ENCODE measurements at places on chromosomes 3 and 15.

- DNase-seq = no peak
Measured at GRCh38 chr3:59535791-59536221, 486.0 kb upstream of the CFAP20DC start.

GRCh38 chr3:37279856-37280255 is 105.5 kb upstream of the LRRFIP2 start:
- no peak for DNase-seq

DNA sequence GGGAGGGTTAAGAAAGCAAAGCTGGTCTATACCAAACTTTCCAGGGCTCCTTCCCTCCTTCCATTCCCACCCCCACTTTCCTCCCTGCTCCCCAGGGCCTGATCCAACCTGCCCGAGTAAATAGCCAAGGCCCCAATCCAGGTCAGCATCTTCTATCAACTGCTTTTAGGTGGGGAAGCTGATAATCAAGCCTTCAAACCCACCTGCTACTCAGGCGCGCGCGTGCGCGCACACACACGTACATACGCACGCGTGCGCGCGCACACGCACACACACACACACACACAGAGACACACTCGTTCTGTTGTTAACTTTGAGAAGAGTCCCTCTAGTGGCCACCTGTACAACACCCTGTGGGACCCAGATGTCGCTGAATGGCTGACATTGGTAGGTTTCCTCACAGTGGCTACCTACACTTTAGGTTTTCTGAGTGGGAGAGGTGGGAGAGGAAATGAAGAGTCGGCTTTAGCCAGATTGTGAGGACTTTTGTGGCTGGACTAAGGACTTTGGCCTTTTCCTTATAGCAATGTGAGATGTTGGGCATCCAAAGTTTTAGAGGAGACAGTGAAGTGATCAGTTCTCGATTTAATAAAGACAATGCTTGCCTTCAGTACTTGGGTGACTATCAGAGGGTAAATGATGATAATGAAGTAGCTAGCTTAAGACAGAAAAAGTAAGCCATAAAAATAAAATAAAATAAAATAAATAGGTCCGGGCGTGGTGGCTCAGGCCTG is 179.9 kb upstream of the C2CD4B start:
- DNase-seq = peak; percentile 30

DNA sequence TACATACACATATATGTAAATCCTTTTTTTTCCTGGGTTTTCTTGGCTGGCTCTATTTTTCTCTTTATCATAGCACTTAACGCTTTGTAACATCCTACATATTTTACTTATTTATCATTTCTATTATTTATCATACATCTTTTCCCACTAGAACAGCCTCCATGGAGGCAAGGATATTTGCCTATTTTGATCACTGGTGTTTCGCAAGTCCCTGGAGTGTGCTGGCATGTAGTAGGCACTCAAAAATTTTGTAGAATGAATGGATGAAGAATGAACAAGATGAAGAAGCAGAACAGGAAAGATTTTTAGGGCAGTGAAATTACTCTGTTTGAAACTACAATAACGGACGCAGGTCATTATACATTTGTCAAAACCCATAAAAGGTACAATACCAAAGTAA is 83.0 kb upstream of the PTX3 start:
- no peak for DNase-seq

DNA sequence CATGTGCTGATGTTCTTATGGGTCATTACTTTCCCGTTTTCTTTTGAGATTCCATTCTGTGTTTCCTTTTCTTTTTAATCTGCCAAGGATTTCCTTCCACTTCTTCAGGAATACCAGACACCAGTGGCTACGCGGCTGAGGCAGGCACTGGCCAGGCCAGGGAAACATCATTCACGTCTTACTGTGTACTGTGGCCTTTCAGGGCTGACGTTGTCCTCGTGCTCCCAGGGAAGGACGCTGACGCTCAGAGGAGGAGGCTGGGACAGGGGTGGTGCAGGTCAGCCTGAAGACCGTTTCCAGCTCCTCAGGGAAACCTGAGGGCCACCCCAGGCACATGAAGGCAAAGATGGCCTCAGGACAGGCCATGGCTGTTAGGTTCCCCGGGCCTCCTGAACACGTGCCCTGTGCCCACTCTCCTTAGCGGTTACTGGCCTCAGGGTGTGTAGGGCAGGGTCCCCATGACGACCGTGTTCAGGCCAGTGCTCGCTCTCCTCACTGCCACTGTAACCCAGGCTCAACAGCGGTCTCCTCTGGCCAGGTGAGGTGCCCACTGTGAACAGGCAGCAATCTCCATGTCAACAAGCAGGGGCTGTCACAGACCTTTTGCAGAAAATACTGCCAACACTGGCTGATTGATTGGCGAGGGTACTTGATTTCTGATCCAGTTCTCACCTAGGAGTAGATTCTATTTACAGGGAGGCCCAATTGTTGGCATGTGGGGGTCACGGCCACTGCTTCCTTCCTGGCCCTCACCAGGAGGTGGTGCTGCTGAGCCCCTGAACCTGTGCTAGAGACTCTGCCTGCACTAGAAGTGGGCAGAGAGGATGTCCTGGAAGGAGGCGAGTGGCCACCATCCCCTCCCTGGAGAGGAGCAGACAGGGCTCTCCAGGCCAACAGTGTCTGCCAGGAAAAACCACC is 169.5 kb downstream of the ATP10A start:
- DNase-seq = no peak

DNA sequence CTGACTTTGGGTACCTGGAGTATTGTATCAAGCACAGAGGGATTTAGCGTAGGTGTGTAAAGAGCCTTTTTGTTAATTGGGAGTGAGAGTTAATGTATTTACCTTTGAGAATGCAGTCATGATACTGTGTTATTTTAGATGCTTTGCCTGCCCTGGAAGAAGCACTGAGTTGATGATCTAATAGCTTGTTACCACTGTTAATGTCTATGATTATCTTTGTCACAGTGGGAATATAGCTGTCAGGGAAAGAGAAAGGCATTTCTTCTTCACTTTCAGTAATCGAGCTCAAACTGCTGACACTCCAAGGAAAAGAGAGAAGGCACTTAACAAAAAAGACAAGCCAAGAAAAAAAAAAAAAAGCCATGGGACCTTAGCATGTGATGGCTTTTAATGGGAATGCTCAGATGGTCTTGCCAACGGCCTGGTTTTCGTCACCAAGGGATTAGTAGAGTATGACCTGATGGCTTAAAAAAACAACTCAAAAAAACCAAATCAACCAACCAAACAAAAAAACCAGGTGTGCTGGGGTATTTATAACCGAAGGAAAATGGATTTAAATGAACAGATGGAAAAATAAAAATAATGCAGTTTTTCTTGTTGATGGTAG is 387.4 kb downstream of the PTPRG start:
- DNase-seq = no peak

- DNase-seq = no peak
Measured at GRCh38 chr15:45253330-45253729, 1.3 kb downstream of the SLC28A2 start.

Measured in HTR-8/SVneo (cell line).